ENCODE measurements at places on chromosomes 4 and X.

- DNase-seq = no peak
Observed at GRCh38 chr4:179747218-179747910, 2305.1 kb upstream of the AGA start.

DNA sequence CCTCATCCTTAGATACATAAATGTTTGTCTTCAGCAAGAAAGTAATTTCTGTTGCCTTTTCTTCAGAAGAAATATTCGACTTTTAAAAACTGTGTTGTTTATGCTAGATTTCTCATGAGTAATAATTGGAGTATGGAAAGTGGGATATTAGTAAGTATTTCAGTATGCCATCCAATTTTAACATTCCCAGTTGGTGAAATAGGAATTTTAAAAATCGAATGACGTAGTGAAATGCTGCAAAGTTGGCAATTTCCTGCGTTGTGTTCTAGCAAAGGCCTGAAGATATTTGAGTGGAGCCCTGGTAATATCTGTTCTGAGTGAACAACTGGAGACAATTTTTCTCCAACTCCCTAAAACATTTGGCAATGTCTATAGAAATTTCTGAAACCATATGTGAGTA, 190.1 kb downstream of the ZNF330 start:
- DNase-seq = no peak

DNA sequence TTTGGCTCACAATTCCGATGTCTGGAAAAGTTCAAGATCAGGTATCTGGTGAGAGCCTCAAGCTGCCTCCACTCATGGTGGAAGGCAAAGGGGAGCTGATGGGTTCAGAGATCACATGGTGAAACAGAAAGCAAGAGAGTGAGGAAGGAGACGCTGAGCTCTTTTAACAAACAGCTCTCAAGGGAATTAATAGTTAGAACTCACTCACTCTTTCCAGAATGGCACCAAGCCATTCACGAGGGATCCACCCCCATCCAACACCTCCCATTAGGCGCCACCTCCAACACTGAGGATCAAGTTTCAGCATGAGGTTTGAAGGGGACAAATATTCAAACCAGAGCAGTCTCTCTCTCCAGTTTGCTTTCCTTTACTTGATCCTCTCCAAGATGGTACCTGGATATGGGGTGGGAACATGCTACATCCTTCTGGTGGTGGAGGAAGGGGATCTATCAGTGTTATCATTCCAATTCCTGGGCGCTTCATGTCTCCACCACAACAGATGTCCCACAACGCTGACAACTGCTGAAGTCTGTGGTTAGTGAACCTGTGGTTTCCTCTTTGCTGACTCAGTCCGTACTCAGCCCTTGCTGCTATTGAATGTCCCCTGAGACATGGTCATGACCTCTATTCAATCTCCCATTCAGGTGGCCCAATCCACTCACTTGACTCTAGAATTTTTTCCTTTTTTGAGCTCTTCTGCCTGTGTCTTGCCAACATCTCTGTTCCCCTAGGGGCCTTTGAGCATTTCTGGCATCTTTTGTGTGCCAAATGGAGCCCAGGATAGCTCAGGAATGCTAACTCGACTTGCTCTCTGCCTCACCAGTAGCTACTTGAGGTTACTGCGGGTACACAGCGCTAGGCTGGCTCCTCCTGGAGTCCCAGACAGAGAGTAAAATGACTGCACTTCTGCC, 395.2 kb downstream of the MID1IP1 start:
- DNase-seq = no peak

- no peak for DNase-seq
Observed at GRCh38 chr4:25953740-25954139, 39.7 kb downstream of the SMIM20 start.

GRCh38 chrX:70264784-70265183, 3.4 kb upstream of the ARR3 start:
- DNase-seq = no peak

DNA sequence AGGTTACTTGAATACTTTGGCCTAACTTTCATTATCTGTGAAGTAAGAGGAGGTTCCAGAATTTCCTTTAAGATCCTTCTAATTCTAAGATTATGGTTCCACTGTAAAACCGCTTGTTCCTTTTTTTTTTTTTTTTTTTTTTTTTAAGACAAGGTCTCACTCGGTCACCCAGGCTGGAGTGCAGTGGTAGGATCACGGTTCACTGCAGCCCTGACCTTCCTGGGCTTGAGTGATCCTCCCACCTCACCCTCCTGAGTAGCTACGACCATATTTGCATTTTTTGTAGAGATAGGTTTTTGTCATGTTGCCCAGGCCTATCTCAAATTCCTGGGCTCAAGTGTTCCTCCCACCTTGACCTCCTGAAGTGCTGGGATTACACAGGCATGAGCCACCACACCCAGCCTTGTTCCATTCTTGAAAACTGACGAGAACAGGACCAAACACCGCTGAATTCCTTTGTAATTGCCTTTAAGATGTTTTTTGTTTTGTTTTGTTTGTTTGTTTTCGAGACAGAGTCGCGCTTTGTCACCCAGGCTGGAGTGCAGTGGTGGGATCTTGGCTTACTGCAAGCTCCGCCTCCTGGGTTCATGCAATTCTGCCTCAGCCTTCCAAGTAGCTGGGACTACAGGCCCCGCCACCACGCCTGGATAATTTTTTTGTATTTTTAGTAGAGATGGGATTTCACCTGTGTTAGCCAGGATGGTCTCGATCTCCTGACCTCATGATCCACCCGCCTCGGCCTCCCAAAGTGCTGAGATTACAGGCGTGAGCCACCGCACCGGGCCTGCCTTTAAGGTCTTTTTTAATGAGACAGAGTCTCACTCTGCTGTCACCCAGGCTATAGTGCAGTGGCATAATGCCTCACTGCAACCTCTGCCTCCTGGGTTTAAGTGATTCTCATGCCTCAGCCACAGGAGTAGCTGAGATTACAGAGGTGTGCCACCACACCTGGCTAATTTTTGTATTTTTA, 6.8 kb downstream of the PDS5A start:
- no peak for DNase-seq

Measured in activated CD8-positive, alpha-beta memory T cell treated with anti-CD3 and anti-CD28 coated beads for 48 hours (primary cell).